DMS79 (cell line): ENCODE measurements at places on chromosomes 1 and 21.

GRCh38 chr1:156167536-156167935, 14.2 kb downstream of the SEMA4A start:
- DNase-seq = no peak

DNA sequence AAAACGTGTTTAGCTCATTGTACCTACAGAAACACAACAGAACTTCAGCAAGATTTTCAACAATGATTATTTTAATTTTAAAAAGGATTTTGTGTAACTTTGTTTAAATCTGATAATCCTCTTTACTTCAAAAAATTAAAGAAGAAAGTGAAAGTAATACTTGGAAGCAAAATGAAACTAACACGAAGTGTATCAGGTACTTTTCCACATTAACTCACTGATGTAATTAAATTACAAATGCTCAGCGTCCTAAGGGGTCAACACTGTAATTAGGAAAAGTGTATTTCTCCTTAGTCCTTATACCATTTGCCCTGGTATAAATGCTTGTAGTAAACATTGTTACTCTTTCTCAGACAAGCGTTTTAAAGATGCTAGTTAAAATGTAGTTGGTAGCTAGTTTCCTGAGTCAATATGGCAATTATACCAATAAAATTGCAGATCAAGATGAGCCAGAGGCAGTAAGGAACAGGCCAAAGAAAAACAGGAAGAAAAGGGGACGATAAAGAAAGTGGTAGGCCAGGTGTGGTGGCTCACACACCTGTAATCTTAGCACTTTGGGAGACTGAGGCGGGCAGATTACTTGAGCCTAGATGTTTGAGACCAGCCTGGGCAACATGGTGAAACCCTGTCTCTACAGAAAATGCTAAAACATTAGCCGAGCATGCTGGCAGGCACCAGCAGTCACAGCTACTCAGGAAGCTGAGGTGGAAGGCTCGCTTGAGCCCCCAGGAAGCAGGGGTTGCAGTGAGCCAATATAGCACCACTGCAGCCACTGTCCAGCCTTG, 553.0 kb downstream of the SMYD3 start:
- no peak for DNase-seq

DNA sequence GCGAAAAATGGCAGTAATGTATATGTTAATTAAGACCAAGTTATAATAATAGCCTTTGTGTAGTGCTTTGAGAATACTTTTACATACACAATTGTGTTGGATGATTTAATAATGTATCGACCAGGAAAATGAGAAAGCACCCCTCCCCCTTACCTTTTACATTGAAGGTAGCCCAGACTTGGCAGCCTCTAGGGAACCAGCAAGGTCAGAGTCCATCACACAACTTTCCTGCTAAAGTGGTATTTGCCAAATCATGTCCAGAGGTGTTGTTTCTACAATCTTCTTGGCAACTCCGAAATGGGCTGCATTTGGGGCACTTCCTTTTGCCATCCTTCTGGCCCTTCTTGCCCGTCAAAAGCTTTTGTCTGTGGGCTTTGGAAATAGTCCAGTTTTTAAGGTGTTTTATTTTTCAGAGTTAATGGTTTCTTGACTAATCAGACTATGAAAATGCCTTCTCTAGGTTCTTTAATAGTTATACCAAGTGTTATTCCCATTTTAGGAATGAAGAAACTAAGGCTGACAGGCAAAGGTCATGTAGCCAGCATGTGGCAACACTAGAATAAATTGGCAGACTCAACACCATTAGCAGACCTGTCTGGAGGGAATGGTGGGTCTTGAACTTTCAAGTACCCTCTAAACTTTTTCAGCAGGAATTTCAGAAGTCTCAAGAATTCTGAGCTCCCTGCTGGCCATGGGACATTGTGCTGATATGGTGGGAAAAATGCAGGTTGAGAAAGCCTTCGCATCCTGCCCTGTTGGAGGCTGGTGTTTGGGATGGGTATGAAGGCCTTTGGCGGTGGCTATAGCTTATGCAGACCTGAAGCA, 6.8 kb downstream of the ATP1A1 start:
- DNase-seq = no peak

- DNase-seq = no peak
Observed at GRCh38 chr1:28280501-28280900, 21.2 kb downstream of the SESN2 start.

DNA sequence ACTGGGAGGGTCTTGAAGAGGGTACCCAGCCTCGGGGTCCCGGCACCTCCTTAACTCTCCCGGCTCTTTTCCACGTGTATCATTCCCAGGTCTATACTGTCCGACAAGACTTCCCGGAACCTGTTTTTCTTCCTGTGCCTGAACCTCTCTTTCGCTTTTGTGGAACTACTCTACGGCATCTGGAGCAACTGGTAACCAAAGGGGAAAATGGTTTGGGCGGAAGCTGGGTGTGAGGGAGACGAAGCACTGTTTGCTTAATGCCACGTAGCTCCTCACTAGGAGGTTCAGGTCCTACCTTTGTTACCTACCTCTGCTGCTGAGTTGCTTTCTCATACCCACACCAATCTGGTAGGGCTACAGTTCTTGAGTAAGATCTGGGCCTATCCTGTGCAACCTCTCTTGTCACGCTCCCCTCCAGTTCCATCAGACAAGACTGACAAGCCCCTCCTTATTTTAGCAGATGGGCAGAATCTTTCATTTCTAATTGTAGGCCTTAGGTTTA, 642 bp downstream of the SLC30A7 start:
- peak; percentile 31 for DNase-seq

- DNase-seq = no peak
Observed at GRCh38 chr1:8112611-8113261, 86.6 kb upstream of the ERRFI1 start.
